Kidney glomerular epithelial cell (primary cell): ENCODE measurements at places on chromosomes 6 and 20.

- peak; percentile 9 for DNase-seq
These were observed 36.8 kb downstream of the TSPYL4 start for GRCh38 chr6:116217069-116217468.

GRCh38 chr20:49179368-49180277, 8.5 kb downstream of the STAU1 start:
- no peak for DNase-seq

DNA sequence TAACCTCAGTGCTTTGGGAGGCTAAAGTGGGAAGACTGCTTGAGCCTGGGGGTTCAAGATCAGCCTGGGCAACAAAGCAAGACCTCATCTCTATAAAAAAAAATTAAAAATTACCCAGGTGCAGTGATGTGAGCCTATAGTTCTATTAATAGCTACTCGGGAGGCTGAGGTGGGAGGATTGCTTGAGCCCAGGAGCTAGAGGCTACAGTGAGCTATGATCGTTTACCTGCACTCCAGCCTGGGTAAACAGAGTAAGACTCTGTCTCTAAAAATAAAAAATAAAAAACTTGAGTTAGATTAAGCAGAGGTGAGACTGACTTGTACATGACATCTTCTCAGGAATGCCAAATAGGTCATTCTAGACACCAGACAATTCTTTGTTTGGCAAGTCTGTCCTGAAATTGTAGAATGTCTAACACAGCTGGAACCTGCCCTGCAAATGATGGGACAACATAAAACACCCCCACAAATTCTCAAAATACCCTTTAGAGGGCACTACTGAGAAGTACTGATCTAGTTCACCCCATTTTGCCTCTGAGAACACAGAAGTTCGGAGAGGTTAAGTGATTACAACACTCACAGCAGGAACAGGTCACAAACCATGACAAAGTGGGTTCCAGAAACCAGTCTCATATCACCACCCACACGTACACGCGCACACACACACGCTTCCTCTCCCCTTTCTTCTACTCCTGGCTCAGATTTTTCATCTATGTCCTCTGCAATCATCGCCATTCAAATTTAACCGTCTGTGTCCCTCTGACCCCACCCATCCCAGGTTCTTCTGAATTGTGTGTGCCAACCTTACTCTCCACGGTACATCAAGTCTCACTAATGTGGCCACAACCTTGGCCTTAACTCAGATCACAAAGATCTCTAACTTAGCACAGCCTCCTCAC, 38.3 kb downstream of the ARHGAP18 start:
- no peak for DNase-seq

GRCh38 chr20:40565682-40566040, 123.4 kb downstream of the MAFB start:
- DNase-seq, result no peak

GRCh38 chr20:20022498-20022897, 5.3 kb downstream of the NAA20 start:
- DNase-seq, result no peak

GRCh38 chr6:38273325-38273724, 366.4 kb downstream of the BTBD9 start:
- DNase-seq, result no peak

DNA sequence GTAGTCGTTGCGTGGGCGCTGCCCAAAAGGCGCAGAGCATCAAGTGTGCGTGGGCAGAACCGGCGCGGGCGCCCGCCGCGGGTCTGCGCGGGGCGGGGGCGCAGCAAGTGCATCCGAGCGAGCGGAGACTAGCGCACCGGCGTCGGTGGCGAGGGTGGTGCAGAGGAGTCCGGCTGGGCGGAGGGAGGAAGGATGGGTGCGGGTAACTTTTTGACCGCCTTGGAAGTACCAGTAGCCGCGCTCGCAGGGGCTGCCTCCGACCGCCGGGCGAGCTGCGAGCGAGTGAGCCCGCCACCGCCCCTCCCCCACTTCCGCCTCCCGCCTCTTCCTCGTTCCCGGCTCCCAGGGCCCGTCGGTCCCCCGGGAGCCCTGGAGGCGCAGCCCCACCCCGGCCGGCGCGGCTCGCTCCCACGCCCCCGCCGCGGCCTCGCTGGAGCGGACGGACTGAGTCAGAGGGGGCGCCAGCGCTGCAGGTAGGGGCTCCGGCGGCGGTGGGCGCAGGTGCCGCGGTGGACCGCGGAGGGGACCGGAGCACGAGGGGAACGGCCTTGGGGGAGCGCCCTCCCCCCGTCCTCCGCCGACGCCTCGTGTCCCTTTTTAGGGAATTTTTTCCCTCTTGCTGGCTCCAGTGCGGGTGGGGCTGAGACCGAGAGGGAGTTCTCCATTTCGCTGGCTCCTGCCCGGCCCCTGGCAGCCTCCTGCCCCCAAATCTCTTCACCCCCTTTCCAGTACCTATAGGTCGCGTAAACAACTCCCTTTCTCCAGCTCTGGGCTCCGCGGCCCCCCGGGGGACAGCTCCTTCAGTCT, 1.6 kb upstream of the DBNDD2 start:
- peak; percentile 18 for DNase-seq

GRCh38 chr6:106757722-106758467, 128.5 kb downstream of the QRSL1 start:
- DNase-seq, result no peak

DNA sequence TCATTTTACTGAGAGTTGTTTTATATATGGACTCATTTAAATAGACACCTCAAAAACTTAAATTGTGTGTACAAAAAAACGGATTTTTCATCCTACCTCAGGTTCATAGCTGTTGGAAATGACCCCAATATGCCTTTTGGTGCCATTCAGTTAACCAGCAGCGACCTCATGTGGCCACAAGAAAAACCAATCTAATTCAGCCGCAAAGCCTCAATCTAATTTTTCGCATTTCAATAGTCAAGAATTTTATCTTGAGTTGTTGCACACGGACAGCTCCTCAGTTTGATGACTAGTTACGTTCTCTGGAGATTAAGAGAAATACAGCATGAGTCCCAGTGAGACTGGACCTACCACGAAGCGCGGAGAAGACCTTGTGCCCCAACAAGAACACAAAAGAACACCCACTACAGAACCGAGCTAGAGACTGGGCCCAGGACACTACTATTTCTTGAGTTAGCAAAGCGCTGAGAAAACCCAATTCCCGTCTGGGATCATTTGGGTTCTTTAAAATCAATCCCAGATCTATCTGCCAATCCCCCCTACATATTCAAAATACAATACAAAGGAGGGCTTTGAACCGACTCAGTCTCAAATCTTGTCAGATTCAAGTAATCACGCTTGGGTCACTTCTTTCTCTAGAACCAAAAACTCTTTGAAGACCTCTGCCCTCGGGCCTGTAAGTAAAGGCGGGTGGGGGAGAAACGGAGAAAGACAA, 1.1 kb downstream of the TCP11 start:
- peak; percentile 53 for DNase-seq

DNA sequence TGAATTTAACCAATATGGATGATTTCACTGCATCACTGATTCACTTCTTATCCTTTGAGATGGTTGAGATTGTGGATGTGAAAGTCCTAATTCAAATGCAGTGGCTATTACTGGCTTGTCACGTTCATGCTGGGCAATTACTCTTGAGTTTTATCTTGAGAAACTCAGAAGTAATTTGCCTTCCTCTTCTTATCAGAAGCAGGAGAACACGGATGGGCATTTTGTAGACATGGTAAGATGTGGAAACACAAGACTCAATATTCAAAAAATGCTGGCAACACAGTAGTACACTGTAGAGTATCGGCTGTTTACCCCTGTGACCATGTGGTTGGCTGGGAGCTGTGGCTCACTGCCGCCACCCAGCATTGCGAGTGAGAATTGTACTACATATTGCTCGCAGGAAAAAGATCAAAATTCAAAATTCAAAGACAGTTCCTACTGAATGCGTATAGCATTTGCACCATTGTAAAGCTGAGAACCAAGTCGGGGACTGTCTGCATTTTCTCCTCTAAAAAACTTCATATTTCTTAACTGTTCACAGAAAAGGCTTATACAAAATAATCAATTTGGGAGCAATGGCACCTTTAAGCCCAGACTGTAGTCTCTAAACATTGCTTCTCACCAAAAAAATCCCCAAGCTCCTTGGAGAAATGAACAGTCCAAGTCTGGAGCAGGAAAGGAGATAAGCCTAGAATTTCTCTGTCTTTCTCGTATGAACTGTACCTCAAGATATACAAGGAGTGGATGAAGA, 61.9 kb upstream of the ELOVL5 start:
- DNase-seq, result no peak

DNA sequence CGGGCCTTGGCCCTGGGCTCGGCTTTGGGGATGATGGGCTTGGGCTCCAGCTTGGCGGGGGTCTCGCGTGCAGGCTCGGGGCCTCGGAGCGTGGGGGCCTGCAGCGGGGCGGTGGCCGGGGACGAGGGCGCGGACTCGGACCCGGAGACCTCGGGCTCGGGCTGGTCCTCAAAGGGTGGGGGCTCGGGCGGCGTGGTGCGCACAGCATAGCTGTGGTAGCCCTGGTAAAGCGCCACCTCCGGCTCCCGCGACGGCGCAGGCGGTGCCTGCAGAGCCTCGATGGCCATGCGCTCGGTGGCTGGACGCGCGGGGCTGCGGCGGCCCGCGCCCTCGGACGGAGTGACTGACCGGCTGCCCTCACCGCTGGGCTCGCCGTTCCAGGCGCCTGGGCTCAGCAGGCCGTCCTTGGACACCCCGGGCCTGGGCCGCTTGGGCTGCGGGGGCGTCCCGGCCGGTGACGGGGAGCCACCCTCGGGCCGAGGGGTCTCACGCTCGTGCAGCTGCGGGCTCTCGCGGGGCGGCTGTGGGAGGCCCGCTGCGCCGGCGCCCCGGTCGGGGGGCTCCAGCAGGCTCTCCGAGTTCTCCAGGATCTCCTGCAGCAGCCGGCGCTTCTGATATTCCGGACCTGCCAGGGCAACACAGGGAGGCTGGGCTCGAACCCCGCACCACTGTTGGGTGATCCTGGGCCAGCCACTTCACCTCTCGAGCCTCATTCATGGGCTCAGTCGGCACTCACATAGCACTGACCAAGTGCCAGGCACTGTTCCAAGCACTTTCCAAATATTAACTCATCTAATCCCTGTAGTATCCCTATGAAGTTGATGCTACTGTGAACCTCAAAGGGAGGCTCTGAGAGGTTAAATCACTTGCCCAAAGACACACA, 71.0 kb downstream of the JPH2 start:
- DNase-seq, result no peak

- no peak for DNase-seq
These were observed 44.6 kb downstream of the SUN5 start for GRCh38 chr20:32959351-32960221.

GRCh38 chr20:11712639-11713160, 205.0 kb upstream of the BTBD3 start:
- DNase-seq, result no peak

GRCh38 chr6:20024978-20025377, 187.3 kb downstream of the MBOAT1 start:
- no peak for DNase-seq

- no peak for DNase-seq
These were observed 905 bp downstream of the PPARD start for GRCh38 chr6:35343092-35343834.

GRCh38 chr6:145110109-145110508, 625.2 kb downstream of the EPM2A start:
- DNase-seq, result no peak

DNA sequence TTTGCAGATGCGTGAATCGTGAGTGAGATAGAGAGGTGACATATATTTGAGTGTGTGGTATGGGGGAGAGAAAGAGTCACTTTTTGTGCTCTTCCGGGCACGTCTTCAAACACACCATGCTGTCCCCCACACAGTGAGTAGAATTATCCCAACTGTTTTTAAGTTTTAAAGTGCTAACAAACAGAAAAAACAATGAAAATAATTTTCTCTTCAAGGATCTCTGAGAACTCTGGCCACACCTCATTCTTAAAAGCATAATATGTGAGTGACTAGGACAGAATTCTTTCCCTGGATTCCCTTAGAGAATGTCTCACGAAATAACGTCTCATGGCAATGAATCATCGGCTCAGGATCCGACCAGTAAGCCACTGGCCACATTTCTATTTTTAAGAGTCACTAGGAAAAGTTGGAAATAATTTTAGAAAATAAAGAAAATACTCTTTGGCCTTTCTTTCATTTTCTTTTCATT, 235.7 kb upstream of the ZNF217 start:
- DNase-seq, result peak; percentile 85

DNA sequence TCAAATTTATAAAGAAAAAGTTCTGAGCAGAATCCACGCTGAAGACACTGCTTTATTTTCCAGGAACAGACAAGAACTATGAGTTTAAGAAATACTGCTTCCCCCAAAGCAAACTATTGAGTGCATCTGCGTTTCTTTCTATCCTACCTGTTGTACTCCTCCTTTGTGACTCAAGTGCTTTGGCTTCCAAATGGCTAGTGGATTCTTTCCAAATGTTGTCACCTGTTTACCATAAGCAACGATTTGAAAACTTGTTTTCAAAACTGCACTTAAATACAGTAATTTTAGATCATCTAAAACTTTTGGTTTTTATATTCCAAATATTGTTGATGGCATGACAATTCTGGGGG, 9.5 kb downstream of the PXDC1 start:
- no peak for DNase-seq

- peak; percentile 7 for DNase-seq
These were observed 350.1 kb upstream of the TSHZ2 start for GRCh38 chr20:52622081-52622480.

- DNase-seq, result no peak
These were observed 59.8 kb upstream of the HIVEP1 start for GRCh38 chr6:11952316-11952715.

GRCh38 chr6:147099974-147100373, 104.2 kb upstream of the STXBP5 start:
- peak; percentile 22 for DNase-seq

GRCh38 chr6:132937466-132937906, 123.1 kb downstream of the RPS12 start:
- peak; percentile 78 for DNase-seq
